ENCODE measurements at places on chromosomes 1 and 21. TPM values are rescaled to one million over a fixed set of nuclear protein-coding genes. Genes with fewer than 3 reads are reported as not detected.

- peak overlapping the region; percentile 20 for H3K4me3 ChIP-seq
- H3K27me3 ChIP-seq = no peaks in the 10 kb centered on the region
- DNase-seq = no peak
- no peaks in the 10 kb centered on the region for H3K36me3 ChIP-seq
Measured at GRCh38 chr1:89758156-89758555, 62.7 kb upstream of the LRRC8D start.

GRCh38 chr1:110310300-110310699 lies 28.9 kb upstream of the RBM15 start:
- H3K27ac ChIP-seq = no peak overlapping the region
- H3K4me1 ChIP-seq = peaks cover 11% of the 10 kb centered on the region
- H3K4me3 ChIP-seq = no peak overlapping the region
- no peaks in the 10 kb centered on the region for H3K27me3 ChIP-seq

- H3K27ac ChIP-seq = no peak overlapping the region
- no peak for DNase-seq
- H3K4me1 ChIP-seq = no peaks in the 10 kb centered on the region
- no peaks in the 10 kb centered on the region for H3K27me3 ChIP-seq
Measured at GRCh38 chr1:86085741-86086409, 70.7 kb downstream of the COL24A1 start.

- H3K4me3 ChIP-seq = no peak overlapping the region
- no peaks in the 10 kb centered on the region for H3K27me3 ChIP-seq
- H3K4me1 ChIP-seq = no peaks in the 10 kb centered on the region
- no peak overlapping the region for H3K27ac ChIP-seq
- no peak for DNase-seq
Measured at GRCh38 chr1:196444634-196445033, 163.6 kb downstream of the KCNT2 start.

The FMO1 gene
- total RNA-seq = 2.4 TPM
